ENCODE measurements at places on chromosomes 2 and 18. TPM values are rescaled to one million over a fixed set of nuclear protein-coding genes. Genes with fewer than 3 reads are reported as not detected.

- no peak for DNase-seq
These were observed 63.5 kb downstream of the CDH2 start for GRCh38 chr18:28113271-28114029.

DNA sequence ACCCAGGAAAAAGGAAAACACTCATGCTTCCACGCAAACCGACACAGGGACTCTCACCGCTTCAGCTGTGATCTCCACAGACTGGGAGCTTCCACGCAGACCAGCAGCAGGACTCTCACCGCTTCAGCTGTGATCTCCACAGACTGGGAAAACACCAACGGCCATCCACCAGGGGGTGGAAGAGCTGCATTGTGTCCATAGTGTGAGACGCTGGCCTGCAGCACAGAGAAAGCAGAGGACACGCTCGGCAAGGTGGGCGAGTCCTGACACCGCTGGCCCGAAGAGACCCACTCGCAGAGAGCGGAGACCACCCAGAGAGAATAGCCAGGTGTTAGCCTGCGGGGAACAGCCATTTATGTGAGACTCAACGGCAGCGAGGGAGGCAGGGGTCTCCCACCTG is 42.5 kb upstream of the NFATC1 start:
- DNase-seq = no peak

- DNase-seq = no peak
These were observed 45.7 kb downstream of the CCDC93 start for GRCh38 chr2:117967977-117968718.

- no peak for DNase-seq
These were observed 624.3 kb upstream of the FANCL start for GRCh38 chr2:58865436-58865835.

DNA sequence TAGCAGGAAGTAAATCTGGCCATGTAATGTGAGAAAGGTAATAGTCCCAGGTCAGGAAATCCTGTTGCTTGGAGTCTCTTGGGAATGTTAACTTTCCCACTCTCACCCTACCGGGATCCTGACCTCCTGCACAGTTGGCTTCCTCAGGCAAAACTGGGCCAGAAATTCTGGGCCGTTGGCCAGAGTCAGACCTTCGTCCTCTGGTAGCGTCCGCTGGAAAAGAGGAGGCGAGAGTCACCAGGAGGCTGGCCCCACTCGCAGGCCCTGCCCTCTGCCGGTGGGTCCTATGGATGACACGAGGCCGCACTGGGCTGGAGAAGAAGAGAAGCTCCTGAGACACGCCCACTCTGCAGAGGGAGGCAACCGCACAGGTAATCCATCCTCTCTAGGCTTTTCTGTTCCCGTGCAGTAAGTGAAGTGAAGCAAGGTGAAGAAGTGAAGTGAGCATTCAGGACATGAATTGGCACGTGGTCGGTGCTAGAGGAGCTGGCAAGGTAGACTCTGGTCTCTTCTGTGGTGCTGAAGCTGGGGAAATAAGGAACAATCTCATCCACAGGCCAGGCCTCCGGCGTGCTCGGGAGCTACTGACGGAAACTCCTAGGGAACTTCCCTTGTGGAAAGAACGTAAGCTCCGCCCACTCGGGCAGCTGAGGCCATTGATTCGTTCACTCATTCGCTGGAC is 182.7 kb upstream of the GLI2 start:
- DNase-seq = peak; percentile 15

- DNase-seq = no peak
These were observed 483.0 kb upstream of the NRP2 start for GRCh38 chr2:205199165-205199850.

The CNDP1 gene
- 0.36 TPM for total RNA-seq

The CDH20 gene
- total RNA-seq = 29.0 TPM

The DNAJB2 gene
- total RNA-seq = 51.0 TPM

DNA sequence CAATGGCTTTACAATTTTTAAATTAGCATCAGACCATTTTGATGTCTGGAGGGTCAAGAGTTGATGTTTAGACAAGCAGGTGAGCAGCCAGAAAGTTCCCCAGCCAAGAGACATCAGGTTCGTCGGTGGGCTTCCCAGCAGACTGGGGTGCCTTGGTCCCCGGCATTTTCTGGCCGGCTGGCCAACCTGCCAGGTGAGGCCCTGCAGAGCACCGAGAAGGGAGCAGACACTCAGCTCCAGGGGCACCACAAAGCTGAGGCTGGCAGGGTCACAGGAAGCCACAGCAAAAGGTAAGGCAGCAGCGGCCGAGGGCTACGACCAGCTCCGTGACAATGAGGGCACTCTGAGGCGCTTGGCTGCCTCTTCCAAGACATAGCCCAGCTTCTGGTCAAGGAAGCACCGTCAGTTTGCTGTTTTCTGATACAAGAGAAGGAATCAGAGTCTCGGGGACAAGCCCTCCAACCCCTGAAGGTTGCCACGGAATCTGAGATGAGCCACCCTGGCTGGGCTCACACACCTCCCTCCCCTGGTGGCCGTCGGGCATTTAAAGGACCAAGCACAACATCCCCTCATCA is 229.0 kb downstream of the MGAT5 start:
- no peak for DNase-seq

- no peak for DNase-seq
These were observed 6.8 kb downstream of the EDAR start for GRCh38 chr2:108982259-108982679.

DNA sequence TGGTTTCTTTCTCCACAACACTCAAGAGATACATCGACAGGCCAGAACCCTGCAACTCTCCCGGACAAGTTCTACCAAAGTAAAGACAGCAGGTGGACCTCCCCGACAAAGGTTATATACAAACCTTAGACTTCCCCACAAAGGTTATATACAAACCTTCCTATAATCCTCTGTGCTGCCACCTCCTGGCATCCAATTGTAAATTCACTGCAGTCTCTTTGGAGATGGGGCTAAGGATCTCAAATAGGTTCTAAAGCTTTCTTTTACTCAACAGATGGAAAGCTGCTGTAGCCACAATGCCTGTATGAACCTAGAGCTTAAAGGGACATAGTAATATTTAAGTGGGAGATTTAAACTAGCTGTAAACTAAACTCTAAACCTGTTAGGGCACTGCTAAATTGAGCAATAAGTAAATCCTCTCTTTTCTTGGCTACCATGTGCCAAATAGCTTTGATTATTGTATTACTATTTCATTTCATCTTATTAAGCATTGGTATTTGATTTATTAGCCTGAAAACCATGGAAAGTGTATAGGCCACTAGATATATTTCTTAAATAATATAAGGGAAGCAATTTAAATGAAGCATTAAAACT is 9.8 kb upstream of the MREG start:
- peak; percentile 67 for DNase-seq

- DNase-seq = no peak
These were observed 17.8 kb downstream of the HNRNPLL start for GRCh38 chr2:38584881-38585280.

GRCh38 chr18:6672821-6673308 is 56.7 kb upstream of the ARHGAP28 start:
- no peak for DNase-seq

GRCh38 chr2:133968446-133968845 is 285.4 kb upstream of the MGAT5 start:
- no peak for DNase-seq

DNA sequence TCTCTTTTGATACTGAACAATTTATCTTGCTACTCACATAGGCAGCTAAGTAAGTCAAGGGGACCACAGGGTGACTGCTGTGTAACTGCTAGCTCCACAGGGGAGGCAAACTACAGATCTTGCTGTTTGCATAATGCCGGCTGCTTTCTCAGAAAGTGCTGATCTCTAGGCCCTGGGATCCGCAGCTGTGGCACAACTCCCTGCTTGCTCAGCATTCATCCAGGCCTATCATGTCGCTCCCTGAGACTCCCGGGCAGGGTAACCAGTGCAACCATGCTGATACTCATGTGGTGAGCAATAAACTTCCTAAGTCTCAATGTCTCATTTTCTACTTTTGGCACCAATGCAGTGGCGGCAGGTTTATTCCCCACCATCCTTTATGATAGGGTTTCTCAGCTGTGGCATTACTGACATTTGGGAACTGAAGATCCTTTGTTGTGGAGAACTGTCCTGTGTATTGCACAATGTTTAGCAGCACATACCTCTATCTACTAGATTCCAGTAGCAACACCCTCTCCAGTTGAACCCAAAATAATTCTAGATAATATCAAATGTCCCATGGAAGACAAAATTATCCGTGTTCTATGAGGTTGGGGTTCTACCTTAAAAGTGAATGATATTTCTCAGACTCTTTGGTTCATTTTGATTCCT is 1101.3 kb downstream of the LRP1B start:
- no peak for DNase-seq

DNA sequence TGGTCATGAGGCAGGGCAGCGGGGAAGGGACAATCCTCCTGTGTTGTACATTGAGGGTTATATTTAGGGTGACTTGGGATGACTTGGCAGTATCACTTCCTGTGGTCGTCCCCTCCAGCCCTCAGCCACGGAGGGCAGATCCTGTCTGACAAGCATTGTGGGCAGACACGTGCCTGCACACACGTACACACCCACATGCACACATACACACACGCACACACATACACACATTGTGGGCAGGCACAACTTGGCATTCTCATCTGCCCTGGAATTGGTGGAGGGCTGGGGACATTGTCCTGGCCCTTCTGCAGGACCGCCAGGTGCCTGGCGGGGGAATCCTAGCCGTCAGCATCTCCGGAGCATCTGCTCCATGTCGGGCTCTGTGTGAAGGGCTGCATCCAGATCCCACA is 47.6 kb downstream of the ODC1 start:
- no peak for DNase-seq

DNA sequence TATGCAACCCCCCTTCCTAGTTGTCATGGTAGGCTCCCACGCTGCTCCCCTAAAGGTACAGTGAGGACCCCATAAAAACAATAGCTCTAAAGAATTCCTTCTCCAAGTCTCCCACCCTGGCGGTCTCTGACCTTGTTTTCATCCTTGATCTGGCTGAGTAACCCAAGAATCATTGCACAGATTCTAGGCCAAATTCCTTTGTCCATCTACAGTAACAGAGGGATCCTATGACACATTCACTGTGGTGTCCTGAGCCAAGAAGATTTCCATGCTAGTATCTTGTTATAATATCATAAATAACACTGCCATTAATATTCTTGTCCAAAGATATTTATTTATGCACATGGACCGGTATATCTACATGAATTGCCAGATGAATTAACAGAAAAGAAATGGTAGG is 240.2 kb downstream of the CYP26B1 start:
- DNase-seq = no peak

- DNase-seq = no peak
These were observed 6.8 kb downstream of the ESCO1 start for GRCh38 chr18:21593540-21594257.

DNA sequence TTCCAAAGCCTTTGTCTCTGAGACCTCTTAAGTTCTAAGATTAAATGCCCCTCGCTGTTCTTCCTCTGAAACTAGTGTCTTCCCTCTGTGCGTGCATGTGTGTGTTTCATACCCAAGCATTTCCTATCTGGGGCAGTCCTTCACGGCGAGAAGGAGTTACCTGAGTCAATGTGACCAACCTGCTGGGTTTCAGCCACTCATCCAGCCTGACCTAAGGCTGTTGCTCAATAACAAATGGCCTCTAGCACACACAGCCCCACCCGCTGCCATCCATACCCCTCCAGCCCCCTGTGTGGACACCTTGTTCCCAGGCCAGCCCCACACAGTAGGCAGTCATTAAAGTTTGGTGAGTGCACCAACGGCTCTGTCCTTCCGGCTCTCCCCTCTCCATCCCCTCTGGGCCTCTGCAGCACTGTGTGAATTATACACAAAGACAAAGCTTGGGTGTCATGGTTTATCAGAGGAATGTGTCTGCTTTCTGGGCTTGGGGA is 53.8 kb upstream of the FOSL2 start:
- DNase-seq = no peak

GRCh38 chr18:63144748-63145147 is 174.8 kb downstream of the BCL2 start:
- DNase-seq = no peak

DNA sequence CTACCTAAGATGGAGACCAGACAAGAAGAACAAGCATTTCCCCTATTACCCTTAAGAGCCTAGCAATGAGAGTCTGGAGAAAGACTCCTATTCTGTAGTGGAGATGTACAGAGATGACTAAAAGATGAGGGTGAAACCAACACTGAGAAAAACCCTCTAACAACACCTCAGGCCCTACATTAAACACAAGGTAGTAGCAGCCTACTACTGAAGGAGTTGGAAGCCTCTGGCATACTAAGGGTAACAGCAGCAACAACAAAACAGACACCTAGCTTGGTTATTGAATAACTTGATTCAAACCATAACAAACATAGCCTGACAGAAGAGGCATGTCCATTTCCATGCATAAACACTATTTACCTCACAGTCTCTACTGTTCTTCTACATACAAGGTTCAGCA is 60.5 kb downstream of the UGP2 start:
- DNase-seq = no peak

DNA sequence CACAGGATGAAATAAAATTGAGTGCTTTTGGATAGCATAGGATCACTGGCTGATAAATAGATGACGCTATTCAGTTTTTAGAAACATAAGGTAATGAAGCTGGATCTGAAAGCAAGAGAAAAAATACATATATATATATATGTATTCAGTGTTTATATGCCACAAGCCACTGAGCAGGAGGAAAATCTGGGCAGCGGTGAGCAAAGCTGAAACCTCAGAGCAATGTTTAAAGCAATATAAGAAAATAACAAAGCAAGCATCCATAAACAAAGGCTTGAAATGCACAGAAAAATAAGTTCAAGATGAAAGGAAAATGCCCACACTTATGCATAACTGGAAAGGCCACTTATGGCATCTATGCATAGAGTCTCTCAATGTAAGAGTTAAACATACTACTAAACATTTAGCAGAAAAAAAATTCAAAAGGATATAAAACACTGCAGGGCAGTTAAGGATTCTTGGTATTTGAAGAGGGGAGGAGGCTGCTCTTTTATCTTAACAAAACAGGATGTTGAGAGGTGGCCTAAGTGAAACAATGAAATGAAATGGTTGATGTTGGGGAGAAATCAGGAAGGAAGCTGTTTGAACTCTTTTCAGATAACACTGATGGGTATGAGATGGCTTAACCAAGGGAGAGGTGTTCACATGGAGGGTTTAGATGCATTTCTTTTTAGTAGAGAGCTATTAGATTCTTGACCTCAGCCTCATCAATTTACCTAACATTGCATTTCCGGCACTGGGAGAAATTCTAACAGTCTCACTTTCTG is 129.1 kb downstream of the ARHGAP15 start:
- no peak for DNase-seq
